COLO829 (cell line): ENCODE measurements at places on chromosomes 6 and 20.

- DNase-seq, result no peak
Measured at GRCh38 chr6:106453756-106454367, 93.3 kb downstream of the CRYBG1 start.

- DNase-seq, result no peak
Measured at GRCh38 chr6:11975353-11975977, 36.6 kb upstream of the HIVEP1 start.

DNA sequence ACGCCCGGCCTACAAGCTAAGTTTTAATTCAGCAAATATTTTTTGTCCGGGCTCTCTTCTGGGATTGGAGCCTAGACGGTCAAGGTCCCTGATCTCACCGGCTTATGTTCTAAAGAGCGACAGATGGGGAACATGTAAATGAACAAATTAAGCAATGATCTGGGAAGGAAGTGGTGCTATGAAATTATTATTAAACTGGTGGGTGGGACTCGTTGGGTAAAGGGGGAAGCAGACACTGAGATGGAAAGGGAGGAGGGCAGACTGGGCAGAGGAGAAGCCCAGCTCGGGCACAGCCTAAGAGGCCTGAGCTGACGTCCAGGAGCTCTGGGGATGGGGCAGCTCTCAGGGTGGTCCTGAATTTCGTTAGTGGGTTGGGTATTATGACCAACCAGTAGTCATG, 81.8 kb upstream of the AGPAT4 start:
- no peak for DNase-seq

GRCh38 chr20:2708073-2708415, 15.5 kb downstream of the EBF4 start:
- no peak for DNase-seq

DNA sequence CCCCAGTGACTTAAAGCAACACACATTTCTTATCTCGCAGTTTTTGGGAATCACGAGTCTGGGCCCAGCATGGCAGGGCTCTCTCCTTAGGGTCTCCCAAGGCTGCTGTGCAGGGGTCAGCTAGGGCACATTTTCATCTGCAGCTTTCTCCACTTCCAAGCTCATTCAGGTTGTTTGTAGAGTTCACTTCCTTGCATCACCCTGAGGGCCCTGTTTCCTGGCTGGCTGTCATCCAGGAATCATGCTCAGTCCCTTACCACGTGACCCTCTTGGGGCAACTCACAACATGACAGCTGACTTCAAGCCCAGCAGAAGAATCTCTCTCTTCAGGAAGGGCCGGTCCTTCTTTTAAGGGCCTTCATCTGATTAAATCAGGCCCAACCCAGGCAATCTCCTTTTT, 21.3 kb downstream of the SNAP25 start:
- no peak for DNase-seq

DNA sequence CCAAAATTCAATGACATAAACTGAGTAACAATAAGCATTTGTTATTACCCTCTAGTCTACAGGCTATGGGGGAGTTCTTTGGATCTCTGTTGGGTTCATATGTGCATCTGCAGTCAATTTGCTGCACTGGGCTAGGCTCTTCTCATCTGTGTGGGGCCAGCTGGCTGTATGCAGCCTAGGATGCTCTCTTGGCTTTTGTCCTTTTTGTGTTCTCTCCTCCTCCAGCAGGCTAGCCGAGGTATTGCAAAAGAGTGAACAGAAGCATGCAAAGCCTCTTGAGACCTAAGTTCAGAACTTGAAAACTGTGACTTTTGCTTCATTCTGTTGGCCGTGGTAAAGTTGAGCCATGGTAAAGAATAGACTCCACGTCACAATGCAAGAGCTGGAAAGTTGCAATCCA, 62.8 kb upstream of the FOXO3 start:
- peak; percentile 3 for DNase-seq

- no peak for DNase-seq
Measured at GRCh38 chr6:148416330-148416965, 73.8 kb downstream of the SASH1 start.

DNA sequence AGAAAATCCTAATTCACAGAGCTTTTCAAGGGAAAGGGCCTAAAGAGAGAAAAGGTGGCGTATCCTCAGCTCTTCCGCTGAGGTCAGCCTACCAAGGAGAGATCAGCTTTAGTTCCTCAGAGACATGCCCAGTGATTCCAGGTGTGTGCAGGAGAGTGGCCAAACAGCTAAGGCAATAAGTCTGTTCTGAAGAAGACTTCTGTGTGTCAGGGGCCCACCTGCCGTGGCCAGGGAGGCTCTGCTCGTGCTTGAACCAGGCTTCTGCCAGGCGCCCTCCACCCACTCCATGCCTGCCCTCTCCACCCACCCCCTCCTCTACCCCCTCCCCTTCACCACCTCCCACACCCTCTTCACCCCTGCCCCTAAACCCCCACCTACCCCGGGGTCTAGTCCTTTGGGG, 67.4 kb upstream of the ARMC2 start:
- no peak for DNase-seq

DNA sequence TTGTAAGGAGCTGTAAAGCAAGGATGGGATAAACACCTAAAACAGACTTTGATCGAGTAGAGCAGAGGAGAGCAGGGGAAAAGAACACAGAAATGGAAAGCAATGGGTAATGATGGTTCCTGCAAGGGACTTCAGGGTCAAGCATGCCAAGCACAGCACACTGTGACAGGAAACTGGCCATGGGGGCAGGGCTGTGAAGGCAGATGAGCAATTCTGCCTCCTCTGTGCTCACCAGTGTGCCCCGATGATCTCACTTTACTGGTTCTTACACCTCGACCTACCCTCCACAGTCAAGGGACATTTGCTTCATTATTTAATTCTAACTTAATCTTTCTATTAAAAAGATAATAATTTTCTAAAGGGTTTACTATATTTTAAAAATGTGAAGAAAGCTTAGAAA, 21.6 kb upstream of the MYB start:
- no peak for DNase-seq

DNA sequence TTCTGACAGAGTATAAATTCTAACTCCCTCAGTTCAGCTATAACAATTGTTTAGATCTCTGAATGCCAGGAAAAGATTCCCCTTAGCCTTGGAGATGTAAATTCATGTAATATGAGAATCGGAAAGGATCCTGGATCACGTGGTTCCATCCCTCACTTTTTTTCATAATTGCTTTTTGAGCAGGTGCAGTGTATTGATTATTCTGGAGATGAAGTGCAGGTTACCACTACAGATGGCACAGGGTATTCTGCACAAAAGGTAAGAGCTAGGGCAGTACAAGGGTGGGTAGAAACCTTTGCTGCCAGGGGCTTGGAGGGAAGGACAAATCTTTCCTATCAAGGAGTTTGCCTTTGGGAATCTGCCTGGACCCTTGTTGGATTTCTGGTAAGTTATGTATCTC, 52.7 kb downstream of the KDM1B start:
- no peak for DNase-seq

DNA sequence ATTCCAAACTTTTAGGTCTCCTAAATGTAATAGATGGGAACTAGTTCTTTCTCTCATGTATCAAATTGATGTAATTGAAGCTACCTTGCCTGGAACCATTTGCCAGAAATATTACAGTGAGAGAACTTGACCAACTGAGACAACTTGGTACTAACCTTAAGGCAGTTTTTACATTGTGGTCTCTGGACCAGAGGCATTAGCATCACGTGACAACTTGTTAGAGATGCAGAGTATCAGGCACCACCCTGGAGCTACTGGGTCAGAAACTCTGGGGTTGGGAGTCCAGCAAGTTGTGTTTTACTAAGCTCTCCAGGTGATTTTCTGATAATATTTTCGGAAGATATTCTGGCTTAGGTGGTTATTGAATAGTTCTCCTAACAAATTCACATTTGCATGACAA, 982.1 kb upstream of the SLC35B3 start:
- DNase-seq, result no peak

GRCh38 chr6:89079511-89080234, 878 bp upstream of the PNRC1 start:
- no peak for DNase-seq

DNA sequence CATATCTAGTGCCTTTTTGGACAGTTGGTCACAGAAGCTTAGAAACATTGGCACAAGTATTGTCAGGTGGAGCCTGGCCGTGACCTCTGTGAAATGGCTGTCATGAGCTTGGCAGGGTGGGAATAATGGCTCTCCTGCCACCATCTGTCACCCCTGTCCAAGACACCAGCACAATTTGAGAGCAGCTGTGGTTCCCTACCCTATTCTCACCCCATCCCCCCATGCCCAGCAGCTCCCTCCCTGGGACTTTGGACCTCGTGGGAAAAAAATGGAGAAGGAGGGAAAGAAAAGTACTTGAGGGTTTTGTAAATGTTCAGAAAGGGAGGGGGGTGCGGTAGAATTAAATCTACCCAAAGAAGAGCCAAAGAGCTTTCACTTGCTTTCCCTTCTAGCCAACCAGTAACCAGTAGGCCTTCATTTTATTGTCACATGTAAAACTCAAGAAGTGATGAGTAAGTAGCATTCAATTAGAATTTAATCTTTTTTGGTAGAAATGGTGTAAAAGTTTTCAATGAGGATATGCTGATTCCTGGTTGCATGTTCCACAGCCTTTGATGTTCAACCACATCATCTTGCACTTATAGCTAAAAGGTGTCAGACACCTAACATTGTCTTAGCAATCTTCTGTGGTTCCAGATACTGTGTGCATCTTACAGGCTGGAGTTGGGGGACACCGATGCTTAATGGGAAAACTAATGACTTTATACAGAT, 263.5 kb upstream of the TAB2 start:
- no peak for DNase-seq
